Fibroblast of lung (primary cell): ENCODE measurements at places on chromosomes 16 and 17. TPM values are rescaled to one million over a fixed set of nuclear protein-coding genes. Genes with fewer than 3 reads are reported as not detected.

OVCA2 gene
- total RNA-seq: 40.6 and 41.1 TPM in 2 replicates

CDRT15 gene
- not detected in 2 replicates for total RNA-seq

RRN3 gene
- 38.3 and 43.6 TPM in 2 replicates for total RNA-seq

GRCh38 chr17:61063528-61063927 lies 336.1 kb upstream of the TBX2 start:
- no peak for DNase-seq

DNA sequence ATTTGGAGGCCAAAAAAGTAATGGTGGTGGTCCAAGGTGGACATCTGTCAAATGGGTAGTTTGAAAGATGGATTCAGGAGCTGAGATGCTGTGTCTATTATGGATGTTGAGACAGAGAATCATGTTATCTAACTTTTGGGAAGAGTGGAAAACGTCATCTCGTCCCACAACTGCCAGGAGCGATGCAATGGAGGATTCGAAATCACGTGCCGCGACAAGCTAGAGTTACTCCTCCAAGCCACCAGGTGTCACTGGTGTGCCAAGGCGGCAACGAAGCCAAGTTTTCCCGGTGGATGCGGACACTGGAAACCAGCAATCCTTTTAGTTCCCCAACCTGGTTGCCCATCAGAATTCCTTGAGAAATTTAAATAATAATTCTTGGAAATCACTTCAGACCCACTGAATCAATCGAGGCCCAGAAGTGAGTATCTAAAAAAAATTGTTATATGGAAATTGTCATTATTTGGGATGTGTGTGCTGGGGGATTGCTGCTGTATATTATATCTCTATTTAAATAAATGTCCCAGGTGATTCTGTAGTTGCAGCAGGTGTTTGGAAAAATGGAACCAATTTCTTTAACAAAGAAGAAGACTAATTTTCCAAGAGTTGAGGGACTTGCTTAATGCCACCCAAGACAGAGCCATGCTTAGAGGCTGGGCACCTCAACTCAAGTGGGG lies 206.1 kb downstream of the HAPSTR1 start:
- no peak for DNase-seq

DNA sequence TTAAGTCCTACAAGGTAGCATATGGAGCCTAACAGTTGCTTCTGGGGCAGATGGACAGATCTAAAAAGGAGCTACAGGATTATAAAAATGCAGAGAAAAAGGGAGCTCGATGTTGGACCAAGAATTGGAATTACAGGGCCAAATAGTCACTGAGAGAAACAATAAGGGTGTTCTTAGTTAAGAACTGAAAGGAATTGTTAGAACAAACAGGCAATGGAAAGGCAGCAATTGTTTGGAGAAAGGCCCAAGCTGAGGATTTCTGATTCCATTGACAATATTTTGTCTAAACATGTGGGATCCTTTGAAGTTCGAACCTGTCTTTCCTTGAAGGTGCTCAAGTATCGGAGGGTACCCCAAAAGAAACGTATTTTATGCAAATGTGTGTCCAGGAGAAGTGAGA lies 513.6 kb upstream of the CDH8 start:
- DNase-seq: no peak

- DNase-seq: no peak
These were observed 229.8 kb downstream of the MAF start for GRCh38 chr16:79370736-79371135.

- no peak for DNase-seq
These were observed 6.6 kb downstream of the NEUROD2 start for GRCh38 chr17:39600997-39601597.

DNA sequence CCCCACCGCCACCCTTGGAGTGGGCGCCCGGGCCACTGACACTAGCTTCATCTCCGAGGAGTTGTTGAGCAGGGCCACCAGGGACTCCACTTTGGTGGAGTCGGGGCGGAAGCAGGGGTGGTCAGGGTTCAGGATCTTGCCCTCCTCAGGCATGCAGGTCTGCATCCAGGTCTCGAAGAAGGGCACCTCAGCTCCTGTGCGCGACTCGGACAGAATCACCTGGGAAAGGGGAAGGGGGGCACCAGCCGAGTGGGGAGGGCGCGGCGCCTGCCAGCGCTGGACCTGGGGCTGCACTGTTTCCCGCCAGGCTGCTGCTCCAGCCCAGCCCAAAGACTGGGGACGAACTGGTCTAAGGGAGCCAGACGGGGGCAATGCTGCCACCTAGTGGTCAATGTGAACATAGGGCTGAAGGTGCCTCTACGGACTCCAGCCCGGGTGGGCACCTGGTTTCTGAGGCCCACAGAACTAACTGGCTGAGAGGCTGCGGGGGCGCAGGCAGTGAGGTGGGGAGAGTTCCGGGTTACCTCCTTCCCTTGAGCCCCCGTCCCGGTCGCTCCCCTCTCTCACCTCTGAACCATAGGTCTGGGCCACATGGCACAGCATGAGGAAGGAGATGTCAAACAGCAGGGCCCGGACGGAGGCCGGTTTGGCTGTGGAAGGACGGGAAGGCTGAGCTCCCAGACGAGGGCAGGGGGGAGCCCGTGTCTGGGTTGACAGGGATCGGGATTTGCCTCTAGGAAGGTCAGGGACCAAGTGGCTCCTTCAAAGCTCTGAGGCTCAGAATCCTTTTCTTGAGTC lies 11.8 kb downstream of the CSF3 start:
- peak; percentile 66 for DNase-seq

- DNase-seq: no peak
These were observed 338.0 kb downstream of the SLC39A11 start for GRCh38 chr17:72754513-72754912.

DNA sequence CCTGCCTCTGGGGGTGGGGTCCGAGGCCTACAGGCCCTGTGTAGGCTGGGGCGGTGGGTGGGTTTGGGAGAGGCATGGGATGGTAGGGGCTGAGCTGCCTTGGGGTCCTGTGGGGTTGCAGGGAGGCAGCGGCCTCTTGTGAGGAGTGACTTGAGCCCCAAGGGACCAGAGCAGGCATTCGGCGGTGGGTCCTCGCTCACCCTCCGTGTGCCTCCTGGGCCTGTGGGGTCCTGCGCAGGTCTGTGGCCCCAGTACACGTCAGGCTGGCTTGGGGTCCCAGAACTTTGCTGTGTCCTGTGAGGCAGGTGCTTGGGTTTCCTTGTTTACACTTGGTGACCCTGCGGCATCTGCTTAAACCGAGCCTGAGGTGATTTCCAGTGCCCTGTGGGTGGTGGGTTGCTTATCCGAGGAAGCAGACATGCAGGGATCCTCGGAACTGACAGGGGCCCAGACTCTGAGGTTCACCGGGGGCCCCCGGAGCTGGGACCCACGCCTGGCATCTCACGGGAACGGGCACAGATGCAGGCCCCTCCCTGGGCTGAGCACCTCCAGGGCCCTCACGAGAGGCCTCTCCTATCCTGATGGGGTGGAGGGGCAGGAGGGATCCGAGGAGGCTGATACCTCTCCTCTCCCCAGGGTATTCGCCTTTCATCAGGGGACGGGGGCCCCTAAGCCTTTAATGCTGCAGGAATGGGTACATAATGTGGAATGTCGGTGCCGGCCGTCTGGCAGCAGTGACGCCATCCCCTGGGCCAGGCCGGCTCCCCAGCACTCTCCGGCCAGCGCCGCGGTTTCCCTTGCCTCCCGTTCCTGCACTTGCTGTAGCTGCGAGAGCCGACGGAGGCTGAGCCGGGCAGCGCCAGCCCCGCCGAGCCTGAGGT lies 7.7 kb downstream of the METRNL start:
- no peak for DNase-seq
